Stimulated activated CD8-positive, alpha-beta memory T cell treated with anti-CD3 and anti-CD28 coated beads, Interleukin-15, amount 100 ng/mL, for 24 hours (primary cell): ENCODE measurements at places on chromosomes 1 and 21.

- no peak for DNase-seq
Measured at GRCh38 chr1:229563241-229563640, 4.7 kb upstream of the ABCB10 start.

DNA sequence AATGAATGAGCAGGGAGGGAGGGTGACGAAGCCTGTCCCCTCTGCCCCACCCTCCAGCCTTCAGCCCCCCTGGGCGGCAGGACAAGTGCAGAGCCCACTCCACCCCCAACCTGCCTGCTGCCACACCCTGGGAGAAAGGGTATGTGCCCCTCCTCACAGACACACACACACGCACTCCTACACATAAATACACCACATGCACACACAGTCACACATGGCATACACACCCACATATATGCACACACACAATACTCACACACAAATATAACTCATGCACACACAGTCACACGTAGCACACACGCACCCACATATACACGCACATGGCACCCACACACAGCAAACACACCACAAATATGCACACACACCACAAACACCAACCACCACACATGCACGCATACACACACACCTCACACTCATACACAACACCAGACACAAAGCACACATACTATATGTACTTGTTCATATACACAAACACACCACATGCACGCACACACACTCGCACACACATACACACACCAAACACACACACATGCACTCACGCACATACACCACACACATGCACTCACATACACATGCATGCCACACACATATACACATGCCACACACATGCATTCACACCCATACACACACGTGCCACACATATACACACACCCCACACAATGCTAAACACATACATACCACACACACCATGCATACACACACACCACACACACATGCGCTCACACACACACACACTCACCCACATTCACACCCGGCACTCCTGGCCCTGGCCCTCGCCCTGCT lies 16.4 kb downstream of the ITGB2 start:
- DNase-seq = no peak

- DNase-seq = peak; percentile 52
Measured at GRCh38 chr1:220776720-220777326, 9.9 kb upstream of the MTARC1 start.

DNA sequence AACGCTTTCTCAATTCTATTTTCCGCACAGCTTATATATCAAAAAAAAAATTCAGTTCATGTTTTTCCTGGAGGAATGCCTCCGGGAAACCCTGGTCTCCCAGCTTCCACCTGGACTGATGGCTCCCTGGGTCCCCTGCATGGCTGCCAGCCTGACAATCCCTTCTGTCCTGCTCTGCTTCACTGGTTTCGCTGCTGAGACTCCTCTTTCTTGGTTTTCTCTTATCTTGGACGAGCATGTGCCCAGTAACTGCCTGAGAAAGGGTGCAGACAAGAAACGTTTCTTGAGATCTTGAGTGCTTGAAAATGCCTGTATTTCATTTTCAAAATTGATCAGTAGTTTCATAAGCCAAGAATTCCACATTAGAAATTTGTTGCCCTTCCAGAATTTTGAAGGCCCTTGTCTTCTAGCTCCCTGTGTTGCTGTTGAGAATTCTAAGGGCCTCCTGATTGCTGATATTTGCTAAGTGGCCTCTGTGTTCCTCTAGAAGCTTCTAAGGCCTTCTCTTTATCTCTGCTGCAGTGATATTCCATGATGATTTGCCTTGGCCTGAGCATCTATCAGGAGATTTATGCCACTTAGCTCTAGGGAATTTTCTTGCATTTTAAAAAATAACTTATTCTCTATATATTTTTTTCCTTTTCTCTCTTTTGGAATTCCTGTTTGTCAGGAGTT lies 44.7 kb downstream of the ETS2 start:
- no peak for DNase-seq

GRCh38 chr1:34977210-34977471 lies 8.0 kb downstream of the TMEM35B start:
- DNase-seq = no peak

GRCh38 chr1:220527279-220527907 lies 543 bp upstream of the MARK1 start:
- DNase-seq = no peak

DNA sequence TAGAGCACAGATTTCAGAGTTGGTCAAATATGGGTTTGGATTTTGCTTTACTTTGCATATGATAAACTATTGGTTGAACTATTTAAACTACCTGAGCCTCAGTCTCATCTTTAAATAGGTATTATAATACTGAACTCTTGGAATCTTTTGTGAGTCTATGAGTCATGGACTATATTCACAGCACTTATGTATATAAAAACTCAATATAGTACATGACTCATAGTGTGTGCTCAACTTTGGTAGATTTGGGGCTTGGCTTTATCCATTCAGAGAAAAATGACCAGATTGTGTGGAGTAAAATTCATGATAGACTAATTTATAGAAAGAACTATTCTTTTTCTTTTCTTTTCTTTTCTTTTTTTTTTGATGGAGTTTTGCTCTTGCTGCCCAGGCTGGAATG lies 28.7 kb downstream of the FCRL3 start:
- no peak for DNase-seq

- no peak for DNase-seq
Measured at GRCh38 chr1:171245458-171246064, 2.7 kb upstream of the FMO1 start.

DNA sequence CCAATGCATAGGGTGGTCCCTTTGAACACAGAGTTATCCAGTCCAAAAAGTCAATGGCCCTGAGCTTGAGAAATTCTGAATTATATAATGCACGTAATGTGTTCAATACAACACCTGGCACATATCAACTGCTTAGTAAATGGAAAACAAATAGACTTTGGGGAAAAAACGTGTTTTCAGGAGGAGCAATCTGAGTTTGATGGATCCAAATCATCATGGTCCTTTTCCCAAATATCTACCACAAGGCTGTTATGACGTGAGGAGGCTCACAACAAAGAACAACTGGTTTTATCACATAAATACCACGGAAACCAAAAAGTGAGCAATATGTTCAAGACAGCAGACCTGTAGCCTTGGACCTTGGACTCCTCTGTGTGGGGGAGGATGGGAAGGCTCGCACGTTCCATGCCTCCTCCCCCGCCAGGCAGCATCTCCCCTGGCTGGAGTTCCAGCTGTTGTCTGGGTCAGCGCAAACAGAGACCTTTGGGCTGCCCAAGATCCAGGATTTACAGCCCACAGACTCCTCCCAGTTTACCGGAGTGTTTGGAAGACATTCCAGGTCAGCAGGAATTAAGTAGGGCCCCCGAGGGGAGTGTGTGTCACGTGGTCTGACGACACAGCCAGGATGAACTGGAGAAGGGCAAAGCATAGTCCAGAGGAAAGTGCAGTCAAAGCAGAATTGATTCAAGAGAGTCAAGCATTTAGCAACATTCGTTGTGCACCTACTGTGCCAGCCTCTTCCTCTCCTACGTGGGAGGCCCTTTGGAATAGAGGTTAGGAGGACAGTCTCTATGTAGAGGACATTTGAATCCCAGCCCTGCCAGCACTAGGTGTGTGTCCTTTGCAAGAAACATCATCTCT lies 32.2 kb upstream of the MED18 start:
- DNase-seq = no peak

DNA sequence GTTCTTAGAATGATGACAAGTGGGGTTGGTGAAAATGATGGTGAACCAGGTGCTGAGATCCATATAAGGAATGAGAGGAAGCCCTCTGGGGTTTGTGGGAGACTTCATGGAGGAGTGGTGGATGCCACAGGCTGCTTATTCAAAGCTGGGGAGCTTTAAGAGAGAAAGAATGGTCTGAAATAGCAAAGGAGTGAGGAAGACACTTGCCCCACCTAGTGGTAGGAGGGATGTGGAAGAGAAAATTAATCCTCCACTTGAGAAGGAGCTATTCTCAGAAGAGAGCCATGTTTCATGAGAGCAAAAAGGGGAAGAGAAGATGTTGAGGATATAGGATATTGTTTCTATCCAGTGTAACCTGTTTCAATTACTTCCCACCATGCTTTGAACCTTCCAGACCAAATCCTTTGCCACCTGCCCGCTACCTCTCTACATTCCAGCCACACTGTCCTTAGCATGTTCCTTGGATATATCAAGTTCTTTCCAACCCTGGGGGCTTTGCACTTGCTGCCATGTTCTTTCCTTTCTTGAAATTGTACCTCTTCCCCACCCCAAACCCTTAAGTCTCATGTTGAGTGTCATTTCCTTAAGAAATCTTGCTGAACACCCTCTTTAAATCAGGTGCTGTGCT lies 19.6 kb upstream of the ZNF648 start:
- no peak for DNase-seq

- no peak for DNase-seq
Measured at GRCh38 chr1:53365437-53366063, 37.7 kb upstream of the LRP8 start.

DNA sequence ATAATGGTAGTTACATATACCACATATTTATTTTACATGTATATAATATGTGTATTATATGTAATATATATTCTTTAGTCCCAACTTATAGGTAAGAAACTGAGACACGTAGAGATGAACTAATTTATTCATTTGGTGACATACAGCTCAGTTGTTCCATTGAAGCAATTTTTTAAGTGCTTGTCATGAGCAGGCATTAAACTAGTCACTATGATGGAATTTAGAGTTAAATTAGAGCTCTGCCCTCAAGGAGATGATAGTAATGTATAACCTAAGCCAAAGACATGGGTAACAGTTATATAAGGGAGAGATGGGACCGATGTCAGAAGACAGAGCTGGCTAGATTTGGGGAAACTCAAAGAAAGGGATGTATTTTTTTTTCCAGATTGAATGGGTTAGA lies 83.0 kb downstream of the ST6GALNAC5 start:
- no peak for DNase-seq
